Activated gamma-delta T cell (primary cell): ENCODE measurements at places on chromosomes 6 and 20.

- no peak for DNase-seq
These were observed 217.6 kb downstream of the SIM1 start for GRCh38 chr6:100247123-100247522.

DNA sequence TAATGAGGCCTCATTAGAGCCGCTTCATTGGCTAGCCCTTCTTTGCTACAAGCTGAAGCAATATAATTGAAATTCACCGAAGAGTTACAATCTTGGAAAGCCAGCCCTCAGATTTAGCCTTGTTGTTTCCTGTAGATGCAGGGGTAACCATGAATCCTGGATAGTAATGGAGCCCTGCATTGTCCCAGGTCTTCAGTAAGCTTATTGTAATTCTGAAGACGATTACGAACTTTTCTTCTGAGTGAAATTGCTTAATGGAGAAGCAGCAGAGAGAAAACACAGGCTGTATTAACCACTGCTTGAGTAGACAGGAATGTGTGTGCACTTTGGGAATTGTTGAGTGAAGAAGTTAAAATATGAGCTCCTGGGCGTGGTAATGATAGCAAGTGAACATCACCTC is 26.3 kb upstream of the NAA20 start:
- no peak for DNase-seq

DNA sequence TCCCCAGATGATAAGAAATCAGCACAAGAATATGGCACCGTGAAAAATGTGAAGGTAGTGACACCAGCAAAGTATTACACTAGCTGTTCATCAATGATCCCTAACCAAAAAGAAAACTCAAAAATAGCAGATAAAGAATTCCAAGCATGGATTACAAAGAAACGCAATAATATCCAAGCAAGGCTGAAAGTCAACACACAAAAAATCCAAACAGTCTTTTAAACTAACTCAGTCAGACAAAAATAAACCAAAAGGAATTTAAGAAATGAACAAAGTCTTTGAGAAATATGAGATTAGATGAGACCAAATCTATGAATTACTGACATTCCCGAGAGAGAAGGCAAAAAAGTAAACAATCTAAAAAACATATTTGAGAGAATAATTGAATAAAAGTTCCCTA is 976.1 kb upstream of the MAP3K7 start:
- DNase-seq: no peak

DNA sequence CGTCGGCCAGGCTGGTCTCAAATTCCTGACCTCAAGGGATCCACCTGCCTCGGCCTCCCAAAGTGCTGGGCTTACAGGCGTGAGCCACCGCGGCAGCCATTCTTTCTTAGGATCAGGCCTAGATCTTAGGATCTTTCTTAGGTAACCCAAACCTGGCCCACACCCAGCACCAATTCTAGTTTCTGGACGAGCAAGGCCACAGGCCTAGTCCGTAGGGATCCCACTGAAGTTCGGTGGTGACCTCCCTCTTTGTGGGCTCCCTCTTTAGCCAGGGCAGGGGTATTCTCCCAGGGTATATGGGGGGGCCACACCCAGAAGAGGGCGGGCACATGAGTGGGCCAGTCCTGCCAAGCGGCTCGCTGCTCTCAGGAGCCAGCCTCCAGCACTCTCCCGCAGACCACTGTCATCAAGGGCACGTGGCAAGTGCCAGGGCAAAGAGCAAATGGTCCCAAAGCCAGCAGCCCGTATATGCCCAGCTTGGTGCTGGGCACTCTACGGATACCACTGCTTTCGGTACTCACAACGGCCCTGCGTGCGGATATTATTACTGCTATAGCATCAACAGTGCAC is 6.5 kb downstream of the PXDC1 start:
- DNase-seq: no peak

DNA sequence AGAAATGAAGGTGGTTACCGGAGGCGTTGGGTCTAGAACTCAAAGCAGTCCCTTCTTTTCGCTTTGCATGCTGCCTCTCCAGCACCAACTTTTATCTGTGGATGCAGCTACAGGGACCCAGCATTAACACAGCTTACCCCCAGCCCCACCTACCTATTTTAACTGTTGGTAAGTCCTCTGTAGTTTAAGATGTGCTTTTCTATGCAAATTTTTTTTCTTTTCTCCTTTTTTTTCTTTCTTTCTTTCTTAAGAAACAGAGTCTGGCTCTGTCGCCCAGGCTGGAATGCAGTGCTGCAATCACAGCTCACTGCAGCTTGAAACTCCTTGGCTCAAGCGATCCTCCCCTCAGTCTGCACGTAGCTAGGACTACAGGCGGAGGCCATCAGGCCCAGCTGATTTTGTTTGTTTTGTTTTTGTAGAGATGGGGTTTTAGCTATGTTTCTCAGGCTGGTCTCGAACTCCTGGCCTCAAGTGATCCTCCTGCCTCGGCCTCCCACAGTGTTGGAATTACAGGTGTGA is 6.5 kb upstream of the USP45 start:
- no peak for DNase-seq

DNA sequence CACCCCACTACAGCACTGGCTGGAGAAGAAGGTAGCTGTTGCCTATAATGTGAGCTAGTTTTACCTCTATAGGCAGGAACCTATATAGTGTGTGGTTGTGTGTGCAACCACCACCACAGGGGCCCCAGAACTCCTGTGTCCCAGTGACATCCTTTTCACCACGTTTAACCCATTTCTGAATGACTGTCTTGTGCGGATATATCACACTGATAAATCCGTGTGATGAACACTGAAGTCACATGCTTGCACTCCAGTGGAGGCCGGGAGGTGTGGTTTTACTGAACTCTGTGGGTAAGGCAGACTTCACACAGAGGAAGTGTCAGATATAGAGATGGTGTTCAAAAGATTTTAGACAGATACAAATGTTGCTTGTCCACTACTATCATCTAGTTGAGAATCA is 32.5 kb downstream of the SDHAF4 start:
- no peak for DNase-seq

GRCh38 chr6:36618366-36619355 is 24.5 kb downstream of the SRSF3 start:
- no peak for DNase-seq

DNA sequence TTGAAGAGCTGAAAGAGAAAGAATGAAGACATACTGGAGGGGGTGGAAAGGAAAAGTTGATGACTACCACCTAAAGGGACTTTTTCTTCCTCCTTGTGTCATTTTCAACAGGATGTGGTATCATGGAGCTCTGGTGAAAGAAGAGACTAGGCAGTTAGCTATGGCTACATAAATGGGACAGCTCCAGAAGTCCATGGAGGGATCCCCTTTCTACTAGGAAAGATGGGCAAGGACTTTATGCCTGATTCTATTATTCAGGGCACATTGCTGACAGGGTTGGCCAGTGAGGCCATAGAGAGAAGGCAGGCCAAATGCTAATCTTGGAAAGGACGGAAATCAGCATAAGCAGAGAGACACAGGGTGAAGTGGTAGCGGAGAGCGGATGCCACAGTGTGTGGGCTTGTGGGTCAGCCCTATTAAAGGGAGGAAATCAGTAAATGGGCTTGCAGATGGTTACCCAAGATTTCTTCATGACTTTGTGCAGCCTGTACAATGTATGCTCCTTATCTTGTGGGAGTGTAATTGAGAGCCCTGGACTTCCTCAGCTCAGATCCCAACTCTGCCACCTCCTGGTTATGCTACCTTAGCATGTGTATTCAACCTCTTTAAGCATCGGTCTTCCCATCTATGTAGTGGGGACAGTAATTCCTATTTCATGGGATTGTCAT is 77.4 kb upstream of the TMEM170B start:
- DNase-seq: no peak

DNA sequence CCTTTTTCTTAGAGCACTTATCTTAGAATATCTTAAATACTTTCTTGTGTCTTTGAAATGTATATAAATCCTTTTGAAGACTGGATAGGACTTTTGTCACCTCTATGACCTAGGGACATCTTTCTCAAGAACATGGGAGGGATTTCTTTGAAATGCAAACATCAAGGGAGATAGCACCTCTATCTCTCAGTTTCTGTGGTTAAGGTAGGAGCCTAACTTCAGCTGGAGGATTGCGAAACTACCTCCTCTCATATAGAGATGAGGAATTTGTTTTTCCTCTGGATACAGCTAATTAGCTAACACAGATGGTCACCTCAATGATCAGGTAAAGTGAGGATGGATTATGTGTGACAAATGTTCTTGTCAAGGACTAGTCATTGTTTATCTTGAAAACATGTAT is 631.3 kb upstream of the IMPG1 start:
- no peak for DNase-seq

- DNase-seq: no peak
These were observed 55.0 kb downstream of the GNAS start for GRCh38 chr20:58907320-58908137.

DNA sequence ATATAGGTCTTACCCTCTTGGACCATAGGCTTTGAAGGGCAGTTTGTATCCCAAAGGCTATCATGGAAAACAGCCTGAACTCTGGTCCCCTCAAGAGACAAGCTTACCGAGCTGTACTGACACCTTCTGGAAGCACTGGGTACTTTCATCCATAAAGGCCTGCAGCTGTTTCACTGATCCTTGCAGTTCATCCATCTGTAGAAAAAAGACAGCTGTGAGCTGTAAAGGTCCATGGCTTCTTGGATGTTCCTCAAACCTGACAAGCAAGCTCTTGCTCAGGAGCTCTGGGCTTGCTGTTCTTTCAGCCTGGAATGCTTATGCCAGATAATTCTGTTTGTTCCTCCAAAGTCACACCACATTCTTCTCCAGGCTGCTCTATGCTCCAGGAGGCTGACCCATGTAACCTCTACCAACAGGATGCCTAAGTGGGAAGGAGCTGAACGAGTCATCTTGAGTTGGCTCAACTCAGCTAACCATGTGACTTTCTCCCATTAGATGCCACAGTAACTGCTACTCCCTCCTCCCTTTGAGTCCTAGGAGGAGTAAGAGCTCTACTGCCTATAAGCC is 8.8 kb upstream of the NDRG3 start:
- DNase-seq: no peak

DNA sequence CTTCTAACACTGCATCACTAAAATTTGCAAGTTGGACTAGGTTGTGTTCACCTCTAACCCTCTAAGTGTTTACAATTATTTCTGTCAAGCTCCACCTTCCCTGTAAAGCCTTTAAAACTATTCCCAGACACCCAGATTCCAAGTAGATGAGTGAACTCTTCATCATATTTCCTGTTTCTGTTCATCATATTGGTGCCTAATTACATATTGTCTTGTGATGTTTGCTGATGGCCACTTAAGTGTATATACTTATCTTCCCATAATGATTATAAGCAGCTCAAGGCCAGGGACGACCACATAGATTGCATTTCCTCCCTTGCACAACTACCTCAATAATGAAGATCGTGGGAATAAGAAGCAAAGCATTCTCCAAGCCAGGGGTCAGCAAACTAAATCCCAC is 16.8 kb downstream of the TNFRSF21 start:
- DNase-seq: no peak

DNA sequence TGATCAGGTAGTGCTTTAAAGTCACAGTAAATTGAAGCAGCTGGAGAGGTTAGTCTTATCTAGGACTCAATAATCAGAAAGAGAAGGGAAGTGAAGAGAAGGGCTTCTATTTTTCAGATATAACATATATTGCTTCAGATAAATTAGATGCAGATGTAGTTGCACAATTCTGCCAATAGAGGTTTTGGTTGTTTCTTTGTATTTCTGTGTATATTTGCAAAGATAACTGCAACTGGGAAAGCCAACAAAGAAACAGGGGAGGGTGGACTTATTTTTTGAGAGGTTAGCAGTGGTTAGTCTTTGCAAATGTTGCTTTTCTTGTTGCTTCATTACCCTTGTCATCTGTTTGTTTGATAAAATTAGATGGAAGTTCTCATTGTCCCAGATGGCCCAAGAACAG is 106.6 kb downstream of the ADGRG6 start:
- no peak for DNase-seq

DNA sequence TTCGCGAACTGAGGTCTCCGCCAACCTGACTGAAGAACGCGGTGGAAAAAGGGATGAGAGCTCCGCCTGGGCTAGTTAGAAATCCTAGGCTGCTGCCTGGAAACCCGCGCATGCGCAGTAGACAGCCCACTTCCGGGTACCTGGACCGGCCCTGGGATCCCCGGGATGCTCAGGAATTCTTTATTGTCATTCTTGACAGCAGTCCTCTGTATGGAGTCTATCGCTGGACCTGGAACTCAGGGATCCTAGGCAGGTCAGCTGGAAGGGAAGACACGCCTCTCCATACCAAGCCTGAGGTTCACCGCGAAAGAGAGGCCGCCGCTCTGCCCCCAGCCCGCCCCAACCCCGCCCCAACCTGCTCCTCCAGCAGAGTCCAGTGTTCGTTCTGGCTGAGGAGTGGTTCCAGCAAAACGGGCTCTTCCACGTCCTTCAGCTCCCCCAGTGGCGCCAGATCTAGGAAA is 1379.2 kb upstream of the DEFB115 start:
- DNase-seq: no peak

- DNase-seq: no peak
These were observed 215.1 kb upstream of the TBX18 start for GRCh38 chr6:84979541-84979940.

DNA sequence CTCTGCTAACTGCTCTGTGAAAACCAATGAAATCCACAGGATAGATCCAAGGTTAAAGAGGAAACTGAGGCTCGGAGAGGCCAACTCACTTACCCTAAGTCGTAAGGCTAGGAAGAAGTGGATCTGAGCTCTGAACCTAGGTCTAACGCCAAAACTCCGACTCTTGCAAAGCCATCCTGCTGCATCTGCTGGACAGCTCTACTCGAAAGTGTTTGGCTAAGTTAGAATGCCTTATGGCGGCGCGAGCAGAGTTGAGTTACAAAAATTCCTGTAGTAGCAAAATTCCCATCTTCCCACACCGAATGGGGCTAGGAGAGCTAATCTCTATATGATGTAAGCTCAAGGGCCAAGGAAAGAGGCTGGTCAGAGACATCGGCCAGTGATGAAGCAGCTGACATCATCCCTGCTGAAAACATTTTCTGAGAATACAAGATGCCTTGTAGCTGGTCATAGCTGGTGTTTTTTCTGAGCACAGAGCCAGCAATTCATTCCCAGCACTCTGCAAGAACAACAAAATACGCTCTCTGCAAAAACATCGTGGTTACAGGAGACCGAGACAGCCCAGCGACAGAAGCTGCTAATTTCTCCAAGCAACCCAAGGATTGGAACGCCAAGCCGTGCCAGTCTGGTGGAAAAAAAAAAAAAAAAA is 1.8 kb downstream of the SPATA2 start:
- no peak for DNase-seq

DNA sequence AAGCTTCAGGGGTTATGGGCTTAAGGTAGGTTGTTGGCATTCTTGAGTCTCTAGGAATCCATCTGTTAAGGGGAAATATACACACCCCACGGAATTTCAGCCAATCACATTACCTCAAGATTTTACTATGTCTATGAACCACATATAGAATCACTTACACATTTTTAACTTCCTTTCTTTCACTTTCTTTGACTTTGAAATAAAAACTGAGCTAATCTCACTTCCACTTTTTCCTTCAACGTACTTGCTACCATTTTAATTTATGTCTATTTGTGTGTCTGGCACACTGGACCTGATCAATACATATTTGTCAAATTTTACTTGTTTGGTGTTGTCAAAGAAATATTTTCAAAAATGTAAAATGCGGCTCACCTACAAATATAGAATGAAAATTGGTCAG is 545.4 kb upstream of the JAG1 start:
- no peak for DNase-seq

GRCh38 chr20:37544386-37544785 is 16.7 kb upstream of the BLCAP start:
- DNase-seq: no peak

GRCh38 chr20:6841128-6841527 is 73.6 kb downstream of the BMP2 start:
- DNase-seq: no peak
